Breast epithelium (tissue), 4 donors: ENCODE measurements at places on chromosomes 6 and 20. TPM values are rescaled to one million over a fixed set of nuclear protein-coding genes. Genes with fewer than 3 reads are reported as not detected.

- no peak for DNase-seq
Observed at GRCh38 chr20:44206132-44206531, 4.4 kb downstream of the OSER1 start.

- DNase-seq: no peak
Observed at GRCh38 chr6:3997177-3997770, 81.7 kb downstream of the FAM217A start.

- DNase-seq: no peak
Observed at GRCh38 chr6:36622901-36623546, 28.9 kb downstream of the SRSF3 start.

GRCh38 chr20:43653966-43654365 is 12.9 kb upstream of the MYBL2 start:
- DNase-seq: no peak

GRCh38 chr20:62678553-62678952 is 30.1 kb upstream of the NTSR1 start:
- DNase-seq: no peak

KIAA1755 gene
- total RNA-seq: 2.1 TPM

DNA sequence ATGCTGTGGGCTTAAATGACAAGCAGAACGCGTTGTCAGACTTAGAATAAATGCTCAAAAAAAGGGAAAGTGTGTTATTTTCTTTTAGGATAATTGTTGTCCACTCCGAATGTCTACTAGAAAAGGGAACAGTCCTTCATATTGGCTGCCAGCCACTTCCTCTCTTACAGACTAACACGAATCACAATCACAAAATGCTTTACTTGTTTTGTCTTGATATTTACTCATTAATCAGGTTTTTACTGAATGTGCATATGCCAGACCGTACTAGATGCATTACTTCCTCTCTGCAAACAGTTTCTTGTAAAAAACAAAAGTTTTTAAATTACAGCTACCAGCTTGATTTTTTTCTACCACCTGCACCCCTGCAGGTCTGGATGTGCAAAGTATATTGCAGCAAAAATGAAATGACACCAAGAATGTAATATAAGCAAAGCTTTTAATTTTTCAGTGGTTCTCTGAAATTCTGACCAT is 821 bp downstream of the DHX35 start:
- DNase-seq: no peak

- no peak for DNase-seq
Observed at GRCh38 chr6:134544737-134545136, 226.8 kb upstream of the SGK1 start.

- no peak for DNase-seq
Observed at GRCh38 chr6:13468839-13469238, 18.6 kb downstream of the GFOD1 start.

HLA-DOB gene
- total RNA-seq: not detected
